ENCODE measurements at places on chromosomes 5 and 9.

DNA sequence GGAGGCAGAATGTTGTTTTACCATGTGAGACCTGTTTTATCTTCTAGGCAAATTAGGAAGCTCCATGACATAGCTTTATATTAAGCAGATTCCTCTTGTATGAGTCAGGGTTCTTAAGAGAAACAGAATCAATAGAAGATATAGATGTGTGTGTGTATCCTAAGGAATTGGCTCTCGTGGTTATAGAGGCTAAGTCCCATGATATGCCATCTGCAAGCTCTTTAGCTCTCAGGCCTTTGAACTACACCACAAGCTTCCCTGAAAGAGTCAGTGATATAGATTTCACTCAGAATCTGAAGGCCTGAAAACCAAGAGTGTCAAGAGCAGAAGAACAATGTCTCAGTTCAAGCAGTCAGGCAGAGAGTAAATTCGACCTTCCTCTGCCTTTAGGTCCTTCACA is 365.8 kb upstream of the ZNF608 start:
- no peak for DNase-seq

GRCh38 chr5:135514116-135514515 is 21.6 kb downstream of the NEUROG1 start:
- no peak for DNase-seq

GRCh38 chr9:115058175-115058574 is 59.8 kb downstream of the TNC start:
- no peak for DNase-seq

- DNase-seq: no peak
Measured at GRCh38 chr5:138468133-138468965, 3.1 kb downstream of the EGR1 start.

GRCh38 chr5:141488591-141489561 is at the start of gene PCDHGC5:
Gene PCDHGC5 (plus strand): TSS chr5:141489081. CDS start chr5:141489241, 160 bp downstream.
- DNase-seq: no peak

DNA sequence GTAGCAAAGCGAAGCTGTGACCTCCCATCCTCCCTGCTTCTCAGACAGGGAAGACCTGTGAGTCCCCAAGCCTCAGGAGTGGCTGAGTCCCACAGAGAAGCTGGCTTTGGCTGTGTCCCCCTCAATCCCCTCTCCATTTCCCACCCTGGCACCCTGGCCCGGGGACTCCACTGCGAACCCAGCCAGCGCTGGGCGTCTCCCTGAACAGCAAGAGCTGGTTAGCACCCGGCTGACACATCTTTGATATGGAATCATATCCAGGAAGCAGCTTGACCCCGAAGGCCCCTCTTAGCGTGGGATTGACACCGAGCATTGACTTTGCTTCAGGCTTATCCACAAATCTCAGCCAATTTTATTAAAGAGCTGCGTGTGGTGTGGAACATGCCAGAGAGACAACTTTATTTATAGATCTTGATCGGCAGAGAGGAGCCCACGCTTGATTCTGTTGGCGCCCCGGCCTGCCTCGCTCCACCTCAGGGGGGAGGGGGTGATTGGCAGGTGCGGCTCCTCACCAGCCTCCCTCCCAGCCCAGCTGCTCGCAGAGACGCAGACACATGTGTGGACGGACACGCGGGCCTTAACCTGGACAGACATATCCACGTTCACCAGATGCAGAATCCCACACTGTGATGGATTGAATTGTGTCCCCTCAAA is 120.7 kb upstream of the MVB12B start:
- DNase-seq: no peak

DNA sequence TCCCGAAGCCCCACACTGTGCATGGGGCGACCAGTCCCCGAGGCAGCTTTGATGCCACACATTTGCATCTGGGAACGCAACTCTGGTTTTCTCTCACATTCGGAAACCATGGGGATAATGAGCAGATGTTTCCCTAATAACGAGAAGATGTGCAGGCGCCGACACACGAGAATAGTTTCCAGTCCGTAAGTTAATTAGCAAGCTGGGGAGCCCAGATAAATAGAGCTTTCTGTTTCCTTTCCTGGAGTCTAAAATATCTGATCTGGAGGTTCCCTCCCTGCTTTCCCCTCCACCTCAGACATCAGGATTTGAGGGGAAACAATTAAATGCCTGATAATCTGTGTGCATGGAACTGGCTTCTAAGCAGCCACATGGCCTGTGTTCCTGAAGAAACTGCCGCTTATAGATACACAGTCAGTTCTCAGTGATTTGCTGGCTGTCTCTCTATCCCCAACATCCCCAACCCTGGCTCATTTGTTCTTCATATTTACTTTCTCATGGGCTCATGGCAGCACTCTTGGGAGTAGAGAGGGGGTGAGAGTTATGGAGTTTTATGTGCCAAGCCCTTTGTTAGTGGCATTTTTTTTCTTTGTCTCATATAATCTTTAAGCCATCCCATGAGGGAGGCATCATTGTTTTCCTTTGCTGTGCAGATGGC is 62.8 kb downstream of the PDZD2 start:
- no peak for DNase-seq

DNA sequence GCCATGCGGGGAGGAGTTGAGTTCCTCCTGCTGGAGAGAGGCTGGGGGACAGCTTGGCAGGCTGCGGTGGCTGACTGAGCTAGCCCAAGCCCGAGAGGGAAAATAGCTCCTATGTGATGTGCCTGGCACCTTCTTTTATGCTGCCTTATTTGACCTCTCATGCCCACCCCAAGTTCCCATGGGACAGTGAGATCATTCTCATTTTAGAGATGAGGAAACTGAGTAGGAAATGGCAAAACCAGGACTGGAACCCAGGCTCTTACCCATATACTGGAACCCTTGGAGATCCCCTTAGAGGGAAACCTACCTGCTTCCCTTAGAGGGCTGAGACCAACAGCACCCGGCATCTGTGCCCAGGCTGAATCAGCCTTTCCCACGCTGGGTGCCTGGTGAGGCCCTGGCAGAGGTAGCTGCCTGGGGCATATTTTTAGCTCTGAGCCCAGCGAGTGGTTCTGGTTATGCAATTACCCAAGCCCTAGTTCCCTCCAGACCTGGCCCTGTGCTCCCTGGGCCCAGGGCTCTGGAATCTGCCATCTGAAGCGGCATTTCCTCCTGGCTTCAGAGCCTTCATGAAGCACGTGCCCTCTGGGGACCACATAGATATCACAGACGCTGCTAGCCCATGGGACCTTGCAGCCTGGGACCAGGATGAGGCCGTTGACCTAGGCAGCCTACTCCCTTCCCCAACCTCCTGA is 23.6 kb downstream of the COL27A1 start:
- DNase-seq: no peak

- DNase-seq: no peak
Measured at GRCh38 chr9:133057553-133057952, 4.2 kb upstream of the CEL start.

GRCh38 chr9:37167456-37168047 is 47.2 kb downstream of the ZCCHC7 start:
- DNase-seq: no peak

DNA sequence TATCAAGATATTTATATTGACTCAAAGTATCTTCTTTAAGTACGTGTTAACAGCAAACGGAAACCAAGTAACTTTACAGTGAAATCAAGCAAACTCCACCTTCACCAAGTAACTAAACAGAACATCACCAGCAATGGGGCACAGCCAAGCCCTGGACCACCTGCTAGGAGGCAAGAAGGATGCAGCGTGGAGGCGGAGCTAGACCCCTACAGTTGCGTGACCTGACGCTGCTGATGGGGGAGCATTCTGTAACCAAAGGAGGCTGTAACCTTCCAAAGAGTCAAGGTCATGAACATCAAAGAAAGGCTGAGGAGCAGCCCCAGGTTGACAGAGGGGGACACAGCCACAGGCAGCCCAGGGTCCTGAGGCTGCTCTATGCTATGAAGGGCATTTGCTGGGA is 6.1 kb downstream of the VAV2 start:
- DNase-seq: no peak

- no peak for DNase-seq
Measured at GRCh38 chr9:136954270-136955083, 2.4 kb downstream of the LCN12 start.

DNA sequence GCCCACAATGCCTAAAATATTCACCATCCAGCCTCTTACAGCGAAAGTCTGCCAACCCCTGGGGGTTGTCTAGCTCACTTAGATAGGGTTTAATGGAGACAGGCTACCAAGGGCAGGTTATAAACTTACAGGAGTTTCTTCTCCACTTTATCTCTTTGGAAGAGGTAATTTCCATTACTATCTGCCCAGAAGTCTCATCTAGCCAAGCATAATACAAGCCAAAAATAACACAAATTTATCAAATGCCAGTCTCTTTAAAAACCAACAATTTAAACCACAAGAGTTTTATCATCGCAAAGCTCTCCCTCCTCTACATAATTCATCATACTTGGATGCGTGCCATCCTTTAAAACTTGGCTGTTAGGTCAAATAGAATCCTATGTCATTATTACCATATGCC is 6.2 kb downstream of the RBM22 start:
- DNase-seq: no peak

DNA sequence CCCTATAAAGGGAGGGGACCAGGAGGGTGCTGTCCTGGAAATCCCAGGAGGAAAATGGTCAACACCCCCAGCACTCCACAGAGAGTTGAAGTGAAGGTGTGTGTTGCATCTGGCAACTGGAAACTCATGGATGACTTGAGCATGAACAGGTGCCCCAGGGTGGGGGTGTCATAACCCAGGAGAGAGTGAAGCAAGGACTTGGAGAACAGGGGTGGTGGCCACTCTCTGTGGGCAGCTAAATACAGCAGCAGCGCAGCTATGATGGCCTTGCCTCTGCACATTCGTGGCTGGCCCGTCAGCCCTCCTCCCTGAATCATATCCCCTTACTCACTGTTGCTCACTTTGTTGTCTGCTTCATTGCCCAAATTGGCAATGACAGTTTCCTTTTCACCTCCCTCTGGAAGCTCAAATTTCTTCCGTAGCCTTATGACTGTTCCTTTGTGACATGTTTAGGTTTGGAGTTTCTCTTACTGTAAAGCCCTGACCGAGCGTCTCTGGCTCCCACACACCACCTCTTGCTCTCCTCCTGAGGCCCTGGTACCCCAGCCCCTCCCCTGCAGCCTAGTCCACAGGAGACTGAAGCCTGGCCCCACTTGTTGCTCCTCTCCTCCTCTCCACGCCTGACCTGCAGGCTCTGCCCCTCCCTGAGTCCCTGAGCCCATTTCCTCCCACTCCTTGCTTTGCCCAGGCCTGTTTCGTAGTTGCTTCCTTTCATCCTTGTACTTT is 185.8 kb downstream of the CD180 start:
- DNase-seq: no peak

DNA sequence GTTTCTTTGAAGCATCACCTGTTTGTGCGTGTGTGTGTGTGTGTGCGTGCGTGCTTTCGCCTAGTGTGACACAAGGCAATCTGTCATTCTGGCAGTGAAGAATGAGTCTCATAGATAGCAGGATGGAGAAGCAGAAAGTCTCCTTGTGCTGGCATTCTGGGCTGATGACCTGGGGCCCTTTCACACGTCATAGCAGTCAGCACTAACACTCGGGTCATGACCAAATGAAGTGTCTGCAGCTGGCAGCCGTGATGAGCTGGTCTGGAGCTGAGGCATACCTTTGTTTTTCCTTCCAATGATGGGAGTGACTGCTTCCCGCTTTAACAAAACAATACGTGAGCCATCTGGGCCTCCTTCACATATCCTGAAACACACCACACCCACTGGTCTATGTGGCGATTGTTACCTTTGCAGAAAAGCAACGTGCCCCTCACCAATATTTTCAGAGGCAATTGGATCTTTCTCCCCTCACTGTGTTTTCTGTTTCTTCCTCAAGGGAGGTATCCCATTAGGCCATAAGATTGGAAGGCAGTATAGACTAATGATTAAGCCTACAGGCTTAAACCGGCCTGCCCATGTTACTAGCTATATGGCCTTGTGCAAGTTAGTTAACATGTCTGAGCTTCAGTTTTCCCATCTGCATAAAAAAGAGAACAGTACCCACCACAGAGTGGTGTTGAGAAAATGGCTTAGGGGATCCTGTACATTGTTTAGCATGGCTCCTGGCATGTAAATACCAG is 88.8 kb downstream of the SREK1 start:
- DNase-seq: no peak

- DNase-seq: no peak
Measured at GRCh38 chr9:18874069-18874468, 158.9 kb downstream of the SAXO1 start.

DNA sequence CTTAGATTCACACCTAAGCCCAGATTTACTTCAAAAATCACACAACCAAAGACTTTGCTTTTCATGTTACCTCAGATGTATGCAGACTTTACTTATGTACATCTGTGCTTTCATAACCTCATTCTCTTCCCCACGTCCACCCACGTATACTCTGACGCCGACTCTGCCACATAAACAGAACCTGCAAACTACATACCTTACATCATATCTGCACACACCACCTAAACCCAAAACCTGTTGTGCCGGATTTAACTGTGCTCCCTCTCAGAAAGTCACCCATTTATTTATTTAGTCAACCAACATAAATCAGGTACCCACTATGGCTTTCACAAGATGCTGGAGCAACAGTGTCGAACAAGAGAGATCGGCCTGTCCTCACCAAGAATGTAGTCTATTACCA is 1.0 kb upstream of the DPYSL3 start:
- no peak for DNase-seq

DNA sequence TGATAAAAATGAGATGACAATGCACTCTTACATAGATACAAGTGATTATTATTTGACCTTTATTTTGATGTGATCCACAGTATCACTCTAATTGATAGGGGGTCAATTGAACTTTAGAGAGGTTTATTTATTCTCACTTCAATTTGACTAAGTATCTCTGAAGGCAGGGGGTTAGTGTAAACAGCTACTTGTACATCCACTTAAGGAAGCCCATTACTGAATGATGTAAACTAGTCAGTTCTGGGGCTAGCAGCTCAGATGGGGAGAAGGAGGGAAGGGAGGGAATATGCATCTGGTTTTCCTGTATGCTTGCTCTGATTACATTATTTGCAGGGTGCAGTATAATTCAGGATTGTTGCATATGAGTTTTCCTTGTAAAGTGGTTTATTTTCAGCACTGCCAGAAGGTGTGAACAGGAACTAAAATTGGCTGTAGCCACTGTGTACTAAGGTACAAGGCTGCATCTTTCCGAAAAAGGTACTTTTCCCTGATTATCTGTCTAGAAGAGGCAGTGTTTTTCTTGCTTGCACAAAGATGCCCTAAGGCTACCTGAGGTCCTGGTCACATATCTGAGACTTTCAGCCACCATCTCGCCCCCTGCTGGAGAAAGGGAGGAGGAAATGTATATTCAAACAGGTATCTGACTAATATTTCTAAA is 51.2 kb downstream of the MRPS27 start:
- peak; percentile 67 for DNase-seq

GRCh38 chr5:65672796-65673195 is 48.0 kb downstream of the SHLD3 start:
- DNase-seq: no peak
